ENCODE measurements at places on chromosomes 4 and X.

DNA sequence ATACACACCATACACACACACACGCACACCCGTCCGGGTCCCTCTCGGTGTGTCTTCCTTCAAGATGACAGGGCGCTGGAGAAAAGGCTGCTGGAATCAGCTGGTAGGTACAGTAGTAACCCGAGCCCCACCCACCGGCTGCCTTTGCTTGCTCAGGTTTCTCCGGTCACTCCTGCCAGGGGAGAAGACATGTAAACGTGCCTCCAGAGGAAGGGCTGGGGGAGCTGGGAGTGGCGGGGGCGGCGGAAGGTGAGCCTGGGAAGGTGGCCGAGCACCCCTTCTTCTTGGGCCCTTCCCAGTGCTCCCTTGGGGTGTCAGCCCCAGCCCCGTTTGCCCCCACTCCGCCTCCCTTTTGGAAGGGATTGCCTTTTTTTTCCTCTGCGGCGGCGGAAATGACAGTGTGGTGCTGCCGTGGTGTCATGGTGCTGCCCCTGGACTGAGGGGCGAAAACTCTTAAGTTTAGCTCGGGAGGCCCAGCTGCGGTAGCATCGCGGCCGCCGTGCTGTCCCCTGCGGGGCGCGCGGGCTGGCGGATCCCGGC lies at the start of gene MID2:
TSS of gene MID2 (plus strand) at position 169 of the 540 bp plus-strand sequence. CDS start 561 bp downstream, outside the sequence.
- DNase-seq, result peak; percentile 29

GRCh38 chrX:15786915-15787314 lies 3.4 kb upstream of the ZRSR2 start:
- DNase-seq, result no peak

DNA sequence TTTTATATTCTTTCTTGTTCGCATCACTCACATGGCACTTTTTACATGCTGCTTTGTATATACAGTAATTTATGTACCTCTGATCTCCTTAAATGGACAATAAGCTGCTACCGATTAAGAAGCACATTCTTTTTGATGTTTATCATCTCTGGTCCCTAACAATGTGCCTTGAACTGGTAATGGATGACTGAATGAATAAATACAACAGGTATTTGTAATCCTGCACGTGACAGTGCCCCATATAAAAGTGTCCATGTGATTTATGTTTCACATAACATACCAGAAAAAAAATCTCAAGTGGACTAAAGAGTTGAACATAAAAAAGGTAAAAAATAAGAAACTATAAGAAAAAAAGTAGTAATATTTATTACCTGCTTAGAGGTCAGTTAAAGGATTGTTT lies 7.7 kb upstream of the SLAIN2 start:
- no peak for DNase-seq

GRCh38 chr4:101217353-101218031 lies 129.8 kb downstream of the PPP3CA start:
- no peak for DNase-seq

- no peak for DNase-seq
Observed at GRCh38 chrX:19672222-19672812, 157.0 kb upstream of the MAP3K15 start.

- DNase-seq, result no peak
Observed at GRCh38 chr4:16110199-16110598, 26.4 kb upstream of the PROM1 start.

DNA sequence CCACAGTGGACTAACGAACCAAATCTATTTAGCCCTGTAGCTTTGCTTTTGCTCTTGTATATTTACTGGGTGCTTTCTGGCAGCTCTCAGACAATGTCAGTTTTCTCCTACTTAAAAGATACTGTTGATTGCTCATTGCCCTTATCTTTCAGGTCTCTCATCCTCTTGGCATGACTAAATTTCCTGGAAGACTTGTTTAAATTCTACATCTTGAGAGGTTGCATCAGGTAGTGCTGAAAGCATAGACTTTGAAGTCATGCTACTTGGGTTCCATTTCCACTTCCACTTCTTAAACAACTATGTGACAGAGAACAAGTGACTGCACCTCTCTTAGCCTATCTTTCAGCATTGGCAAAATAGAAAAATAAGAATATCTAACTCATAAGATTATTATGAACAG lies 8.4 kb downstream of the TDO2 start:
- DNase-seq, result no peak

All from activated T-helper 9 cell treated with anti-CD3 and anti-CD28 coated beads, Interleukin-2, amount 50 U/mL, for 16 hours (primary cell).